ENCODE measurements at places on chromosomes 1 and 21.

DNA sequence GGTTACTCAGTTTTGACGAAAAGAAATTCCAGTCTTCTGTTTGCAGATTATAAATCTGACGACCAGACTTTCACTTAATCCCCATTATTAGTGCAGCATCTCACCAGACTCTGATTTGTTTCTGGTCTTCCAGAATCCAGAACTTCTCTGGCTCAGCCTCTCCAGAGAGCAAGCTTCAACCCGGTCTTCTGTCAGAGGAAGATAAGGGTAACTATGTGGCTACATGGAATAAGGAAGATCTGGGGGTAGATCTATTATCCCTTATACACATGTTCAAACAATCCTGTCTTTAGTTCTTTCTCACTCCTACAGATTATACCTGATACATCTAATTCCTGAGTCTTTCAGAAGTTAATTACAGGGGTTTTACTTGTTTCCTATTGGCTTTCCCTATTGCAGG, 9.9 kb downstream of the PHTF1 start:
- DNase-seq: no peak

DNA sequence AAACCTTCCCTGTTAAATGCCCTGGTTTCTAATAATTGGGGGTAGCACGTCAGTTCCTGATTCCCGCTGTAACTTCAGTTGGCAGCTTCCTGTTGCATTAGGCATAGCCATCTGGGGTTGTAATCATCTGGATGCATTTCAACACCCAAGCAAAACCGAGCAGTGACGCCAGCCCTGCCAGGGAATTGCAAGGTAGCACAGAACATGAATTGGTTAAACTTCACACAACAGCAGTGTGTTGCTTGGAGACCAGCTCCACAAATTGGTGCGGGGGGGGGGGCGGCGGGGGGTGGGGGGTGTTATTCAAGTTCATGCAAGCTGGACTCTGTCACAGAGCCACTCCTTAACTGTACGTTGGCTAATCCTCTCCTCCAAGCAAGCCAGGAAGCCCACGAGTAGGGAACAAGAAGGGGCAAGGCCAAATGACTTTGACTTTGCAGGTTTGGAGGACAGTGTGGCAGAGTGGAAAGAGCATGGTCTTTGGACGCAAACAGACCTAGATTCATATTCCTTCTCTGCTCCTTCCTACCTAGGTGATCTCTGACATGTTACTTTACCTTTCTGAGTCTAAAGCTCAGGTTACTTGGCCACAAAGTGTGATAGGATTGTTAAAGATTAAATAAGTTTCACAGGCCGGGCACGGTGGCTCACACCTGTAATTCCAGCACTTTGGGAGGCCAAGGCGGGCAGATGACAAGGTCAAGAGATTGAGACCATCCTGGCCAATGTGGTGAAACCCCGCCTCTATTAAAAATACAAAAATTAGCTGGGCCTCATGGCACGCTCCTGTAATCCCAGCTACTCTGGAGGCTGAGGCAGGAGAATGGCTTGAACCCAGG, 4.7 kb downstream of the LAX1 start:
- peak; percentile 81 for DNase-seq

- DNase-seq: peak; percentile 51
These were observed 1.6 kb upstream of the CLSTN1 start for GRCh38 chr1:9825093-9826074.

GRCh38 chr1:12129624-12130023, 37.2 kb upstream of the TNFRSF1B start:
- DNase-seq: no peak

DNA sequence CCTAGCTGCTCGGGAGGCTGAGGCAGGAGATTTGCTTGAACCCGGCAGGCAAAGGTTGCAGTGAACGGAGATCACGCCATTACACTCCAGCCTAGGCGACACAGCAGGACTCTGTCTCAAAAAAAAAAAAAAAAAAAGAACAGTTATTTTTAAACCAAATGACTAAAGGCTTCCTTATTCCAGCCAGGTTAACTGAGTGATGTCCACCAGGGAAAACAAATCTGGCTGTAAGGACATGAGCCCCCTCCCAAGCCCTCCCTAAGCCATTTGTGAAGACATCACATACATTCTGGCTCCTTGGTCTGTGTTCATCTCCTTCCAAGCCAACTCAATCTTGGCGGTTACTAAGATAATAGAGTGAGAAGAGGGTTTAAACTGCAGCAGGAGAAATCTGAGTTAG, 8.2 kb downstream of the TMCC2 start:
- DNase-seq: no peak

DNA sequence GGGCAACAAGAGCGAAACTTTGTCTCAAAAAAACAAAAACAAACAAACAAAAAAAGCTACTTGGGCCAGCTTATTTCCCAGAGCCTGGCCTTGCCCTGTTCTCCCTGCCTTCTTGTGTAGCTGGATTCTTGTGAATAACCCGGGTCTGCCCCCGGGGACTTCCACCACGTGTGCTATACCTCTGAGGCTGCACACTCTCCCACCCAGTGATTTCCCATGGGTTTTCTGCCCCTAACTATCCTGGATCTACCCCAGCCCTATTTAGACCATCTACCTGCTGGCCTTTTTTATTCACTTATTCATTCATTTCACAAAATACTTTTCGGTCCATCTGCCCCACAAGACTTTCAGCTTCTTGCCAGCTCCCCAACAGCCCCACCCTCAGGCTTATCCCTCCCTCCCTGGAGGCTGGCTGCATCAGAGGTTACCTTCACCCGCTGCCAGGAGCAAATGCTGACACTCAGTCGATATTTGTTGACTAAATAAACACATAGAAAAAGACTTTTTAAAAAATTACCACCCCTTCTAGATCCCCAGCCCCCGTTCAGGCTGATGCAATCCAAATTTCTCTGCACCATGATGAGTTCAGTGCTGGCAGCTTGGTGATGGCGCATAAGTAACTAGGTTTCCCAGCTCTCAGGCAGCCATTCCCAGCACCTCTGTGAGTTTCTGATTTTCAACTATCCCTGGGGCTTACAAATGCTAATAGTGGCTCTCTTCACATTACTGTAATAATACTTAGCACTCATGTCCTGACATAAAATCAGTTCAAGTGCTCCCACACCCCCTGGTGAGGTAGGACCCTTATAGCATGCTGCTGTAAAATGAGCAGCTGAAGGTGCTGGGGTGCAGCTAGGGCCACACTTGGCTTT, 30.7 kb upstream of the TARBP1 start:
- no peak for DNase-seq

Measured in Ammon's horn (tissue), 1 donor.